ENCODE measurements at places on chromosomes 7 and 10.

- DNase-seq, result no peak
Observed at GRCh38 chr7:94655126-94655847, 646 bp downstream of the SGCE start.

- no peak for DNase-seq
Observed at GRCh38 chr7:155234158-155234492, 63.6 kb upstream of the INSIG1 start.

DNA sequence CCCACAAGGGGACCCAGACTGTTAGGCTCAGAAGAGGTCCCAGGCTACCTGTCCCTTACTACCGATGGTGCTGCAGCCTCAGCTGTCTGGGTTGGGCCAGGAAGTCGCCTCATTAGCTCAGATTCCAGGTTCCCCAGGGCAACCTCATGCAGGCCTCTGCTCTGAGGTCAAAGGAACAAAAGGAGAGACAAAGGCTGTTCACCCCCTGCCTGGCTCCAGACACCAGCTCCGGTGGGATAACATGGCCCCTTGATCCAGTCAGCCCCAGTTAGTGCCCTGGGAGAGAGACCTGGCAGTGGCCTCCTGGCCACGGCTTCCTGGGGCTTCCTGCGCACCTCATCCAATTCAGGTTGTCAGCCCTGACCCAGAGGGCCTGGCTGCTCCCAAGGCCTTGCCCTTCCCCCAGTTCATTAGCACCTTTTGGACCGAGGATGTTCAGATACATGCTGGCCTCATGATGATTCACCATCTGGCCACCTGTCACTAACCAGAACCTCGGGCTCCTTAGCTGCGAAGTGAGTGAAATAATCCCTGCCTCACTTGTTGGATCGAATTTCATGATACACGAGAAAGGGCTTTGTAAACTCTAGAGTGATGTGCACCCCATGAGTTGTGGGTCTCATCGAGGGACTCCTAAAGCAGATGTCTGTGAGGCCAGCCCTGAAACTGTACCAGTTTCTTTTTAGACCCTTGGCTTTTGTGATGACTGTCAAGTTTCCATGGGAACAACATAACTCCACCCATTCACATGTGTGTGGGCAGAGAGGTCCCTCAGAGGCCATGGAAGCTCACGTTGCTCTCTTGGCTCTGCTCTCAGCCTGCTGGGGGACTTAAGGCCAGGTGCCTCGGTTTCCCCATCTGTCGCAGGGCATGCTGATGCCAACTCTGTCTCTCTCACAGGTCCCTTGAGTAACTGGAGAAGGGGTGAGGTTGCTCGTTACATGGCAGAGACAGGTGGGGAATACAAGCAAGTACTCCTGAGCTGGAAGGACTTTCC, 79.5 kb upstream of the PCBD1 start:
- no peak for DNase-seq

GRCh38 chr7:77244222-77244934, 44.8 kb upstream of the FGL2 start:
- no peak for DNase-seq

DNA sequence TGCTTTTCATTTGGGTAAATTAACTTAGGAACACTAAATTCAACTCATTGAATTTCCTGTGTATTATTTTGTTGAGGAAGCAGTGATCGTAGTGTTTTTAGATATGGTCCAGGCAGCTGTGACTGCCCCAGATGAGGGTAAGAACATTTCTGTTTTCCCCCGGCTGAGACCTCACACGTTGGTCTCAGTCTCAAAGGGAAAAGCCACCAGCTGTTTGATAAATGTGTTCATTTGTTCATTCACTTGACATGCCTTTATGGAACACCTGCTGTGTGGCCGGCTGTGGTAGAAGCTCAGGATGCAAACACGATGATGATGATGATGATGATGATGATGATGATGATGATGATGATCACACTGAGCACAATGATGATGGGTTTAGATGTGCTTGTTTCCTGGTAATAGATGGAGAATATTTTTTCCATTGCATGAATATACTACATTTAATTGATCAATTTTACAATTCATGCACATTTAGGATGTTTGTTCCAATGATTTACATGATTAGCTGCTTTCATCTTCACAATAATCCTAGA, 125.6 kb upstream of the ZNF32 start:
- no peak for DNase-seq

- no peak for DNase-seq
Observed at GRCh38 chr7:83908526-83908925, 259.6 kb upstream of the SEMA3E start.

- DNase-seq, result no peak
Observed at GRCh38 chr10:58512491-58513187, at the start of gene BICC1. TSS of gene BICC1 (plus strand) at chr10:58512872. CDS start at chr10:58513144, 272 bp downstream.

DNA sequence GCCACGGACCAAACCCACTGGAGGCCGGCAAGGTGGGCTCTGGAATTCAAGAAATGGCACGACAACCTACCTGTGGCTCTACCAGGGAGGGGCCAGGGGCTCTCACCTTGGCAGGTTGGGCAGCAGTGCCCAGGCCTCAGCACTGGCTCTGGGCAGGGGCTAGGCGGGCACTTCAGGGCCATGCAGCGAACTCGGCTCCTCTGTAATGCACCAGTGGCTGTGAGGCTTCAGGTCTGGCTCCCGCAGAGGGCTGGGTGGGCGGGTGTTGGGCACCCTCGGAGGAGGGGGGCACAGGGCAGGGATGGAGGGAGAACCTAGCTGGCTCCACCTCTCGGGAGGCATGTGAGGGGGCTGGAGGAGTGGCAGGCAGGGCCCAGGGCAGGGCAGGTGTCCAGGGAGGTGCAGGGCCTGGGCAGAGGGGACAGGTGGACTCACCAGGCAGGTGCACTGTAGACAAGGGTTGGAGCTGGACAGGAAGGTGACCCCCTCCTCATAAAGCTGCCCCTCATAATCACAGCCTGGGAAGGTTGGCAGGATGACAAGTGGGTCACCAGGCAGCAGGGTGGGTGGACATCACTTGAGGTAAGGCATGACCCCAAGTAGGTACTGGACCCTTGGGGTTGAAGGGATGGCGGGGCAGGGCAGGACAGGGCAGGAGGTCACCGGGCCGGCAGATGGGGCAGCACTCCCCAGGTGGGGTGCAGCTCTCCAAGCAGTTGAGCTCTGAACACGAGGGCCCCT, 6.7 kb downstream of the KCP start:
- no peak for DNase-seq

DNA sequence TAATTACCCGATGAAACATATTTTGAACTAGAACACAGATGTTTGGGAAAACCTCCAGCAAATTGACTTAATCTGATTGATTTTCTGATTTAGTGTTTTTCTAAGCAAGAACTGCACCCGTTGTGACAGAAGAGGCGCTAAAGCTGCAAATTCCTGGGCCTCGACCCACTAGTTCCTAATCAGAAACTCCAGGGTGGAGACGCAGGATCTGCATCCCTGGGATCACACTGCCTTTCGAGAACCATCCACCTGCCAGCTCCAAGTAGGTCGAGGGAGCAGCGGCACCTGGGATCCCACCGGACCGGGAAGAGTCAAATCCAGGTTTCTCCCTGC, 136.8 kb upstream of the CDCA7L start:
- no peak for DNase-seq

DNA sequence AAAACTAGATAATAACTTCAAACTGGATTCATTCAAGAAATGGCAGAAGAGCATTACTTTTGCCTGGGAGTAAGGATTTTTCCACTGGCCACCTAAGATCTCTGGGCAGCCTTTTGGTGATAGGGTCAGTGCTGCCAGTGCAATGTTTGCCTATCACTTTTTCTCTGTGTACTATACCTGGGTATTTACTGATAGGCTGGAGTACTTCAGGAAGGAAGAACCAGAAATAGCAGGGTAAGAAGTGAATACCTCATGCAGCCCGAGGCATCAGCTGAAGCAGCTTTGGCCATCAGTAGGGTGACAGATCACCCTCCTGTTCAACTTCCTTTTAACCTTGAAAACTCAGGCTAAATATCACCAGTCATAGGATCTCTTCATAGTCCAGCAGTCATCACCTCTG, 5.5 kb upstream of the PAPSS2 start:
- no peak for DNase-seq

- no peak for DNase-seq
Observed at GRCh38 chr7:157400171-157400860, 63.5 kb downstream of the DNAJB6 start.

DNA sequence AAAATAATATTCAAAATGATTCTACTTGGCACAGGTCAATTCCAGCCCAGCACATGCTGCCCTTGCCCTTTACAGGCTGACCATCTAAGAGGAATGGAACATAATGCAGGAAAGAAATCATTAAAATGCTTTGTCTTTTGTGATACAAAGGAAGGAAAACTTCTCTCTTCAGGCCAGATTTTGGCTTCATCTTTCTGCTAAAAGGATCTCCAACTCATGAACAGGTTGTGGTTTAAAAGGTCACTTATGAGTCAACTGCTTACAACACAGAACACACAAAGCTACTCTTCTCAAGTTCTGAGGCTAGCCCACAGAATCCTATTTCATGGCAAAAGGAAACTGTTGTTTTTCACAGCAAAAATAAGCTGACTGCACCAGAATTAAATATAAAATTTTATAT, 197.1 kb downstream of the DOCK4 start:
- no peak for DNase-seq

- no peak for DNase-seq
Observed at GRCh38 chr7:103240806-103241205, 56.4 kb upstream of the PMPCB start.

DNA sequence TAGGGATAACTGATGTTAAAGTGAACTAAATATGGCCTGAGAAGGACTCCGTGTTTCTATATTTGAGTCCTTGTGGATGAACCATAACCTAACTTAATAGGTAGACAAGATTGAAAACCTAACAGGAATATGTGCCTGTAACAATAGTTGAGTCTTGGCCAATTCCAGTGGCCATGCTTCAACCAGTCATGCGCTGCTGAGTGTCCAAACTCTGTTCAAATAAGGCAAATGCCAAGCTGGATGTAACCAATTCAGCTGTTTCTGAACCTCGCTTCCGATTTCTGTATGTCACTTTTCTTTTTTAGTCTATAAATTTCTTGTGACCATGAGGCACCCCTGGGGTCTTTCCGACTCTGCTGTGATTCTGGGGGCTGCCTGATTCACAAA, 608.2 kb downstream of the GALNT17 start:
- DNase-seq, result no peak

- no peak for DNase-seq
Observed at GRCh38 chr10:57880446-57881227, 387.1 kb downstream of the IPMK start.

DNA sequence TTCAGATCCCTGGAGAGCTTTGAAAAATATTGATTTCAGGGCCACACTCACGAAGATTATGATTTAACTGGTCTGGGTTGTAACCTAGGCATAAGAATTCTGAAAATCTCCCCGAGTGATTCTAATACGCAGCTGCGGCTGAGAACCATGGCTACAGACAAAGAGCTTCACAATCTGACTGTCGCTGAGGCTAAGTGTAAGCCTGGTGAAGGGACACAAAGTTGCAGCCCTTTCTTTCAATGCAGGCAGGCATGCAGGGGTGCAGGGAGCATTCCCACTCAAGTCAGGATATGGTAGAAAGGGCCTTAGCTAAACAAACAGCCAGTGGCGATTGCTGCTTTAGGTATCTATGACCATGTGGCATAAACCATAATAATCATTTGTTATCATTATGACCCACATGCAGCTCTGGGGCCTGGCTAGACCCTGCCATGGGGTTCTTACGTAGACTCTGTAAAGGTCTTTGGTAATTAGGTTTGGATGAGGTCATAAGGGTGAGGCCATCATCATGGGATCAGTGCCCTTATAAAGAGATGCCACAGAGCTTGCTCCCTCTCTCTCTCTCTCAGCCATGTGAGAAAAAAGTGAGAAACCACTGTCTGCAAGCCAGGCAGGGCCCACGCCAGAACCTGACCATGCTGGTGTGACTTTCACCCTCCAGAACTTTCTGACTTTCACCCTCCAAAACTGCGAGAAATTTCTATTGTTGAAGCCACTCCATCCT, 88.4 kb upstream of the LANCL2 start:
- DNase-seq, result no peak

GRCh38 chr7:101250324-101250723, 5.4 kb upstream of the FIS1 start:
- DNase-seq, result no peak

- no peak for DNase-seq
Observed at GRCh38 chr10:76647301-76647700, 990.3 kb downstream of the KCNMA1 start.

GRCh38 chr7:154649434-154649833, 353.5 kb downstream of the PAXIP1 start:
- no peak for DNase-seq

DNA sequence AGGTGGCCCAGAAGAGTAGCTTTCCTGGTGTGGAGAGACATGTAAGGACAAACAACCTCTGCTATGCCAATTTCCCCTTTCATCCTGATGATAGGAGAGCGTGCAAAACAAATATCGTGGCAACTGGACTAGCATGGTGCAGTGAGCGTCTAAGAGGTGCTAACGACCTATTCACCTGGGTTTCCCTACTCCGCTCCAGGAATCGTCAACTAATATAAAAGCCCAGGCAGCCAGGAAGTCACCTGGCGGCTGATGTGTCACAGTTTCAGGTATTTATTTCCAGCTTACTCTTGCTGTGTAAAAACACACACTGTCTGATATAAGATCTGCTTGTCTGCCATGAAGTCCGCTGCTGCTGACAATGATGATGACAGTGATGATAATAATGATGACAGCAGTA, 56.5 kb upstream of the EFCAB10 start:
- no peak for DNase-seq

DNA sequence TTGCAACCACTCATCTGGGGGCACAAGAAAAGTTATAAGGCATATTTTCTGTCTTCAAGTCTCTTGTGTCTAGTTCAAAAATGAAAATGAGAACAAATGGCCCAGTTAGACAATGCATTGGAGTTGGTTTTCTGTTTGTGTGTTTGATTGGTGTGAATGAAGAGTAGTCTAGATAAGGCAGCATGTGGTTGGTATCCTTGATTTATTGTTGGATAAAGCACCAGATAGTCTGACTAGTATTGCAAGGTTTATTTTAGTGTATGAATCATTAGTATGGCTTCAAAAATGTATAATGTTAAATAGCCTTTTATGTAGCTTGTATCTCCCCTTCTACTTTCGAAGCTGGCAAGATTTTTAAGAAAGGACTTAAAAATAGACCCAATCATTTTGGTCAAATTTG, 237.3 kb downstream of the CDK14 start:
- no peak for DNase-seq

- no peak for DNase-seq
Observed at GRCh38 chr7:140074780-140075179, 12.0 kb upstream of the PARP12 start.

DNA sequence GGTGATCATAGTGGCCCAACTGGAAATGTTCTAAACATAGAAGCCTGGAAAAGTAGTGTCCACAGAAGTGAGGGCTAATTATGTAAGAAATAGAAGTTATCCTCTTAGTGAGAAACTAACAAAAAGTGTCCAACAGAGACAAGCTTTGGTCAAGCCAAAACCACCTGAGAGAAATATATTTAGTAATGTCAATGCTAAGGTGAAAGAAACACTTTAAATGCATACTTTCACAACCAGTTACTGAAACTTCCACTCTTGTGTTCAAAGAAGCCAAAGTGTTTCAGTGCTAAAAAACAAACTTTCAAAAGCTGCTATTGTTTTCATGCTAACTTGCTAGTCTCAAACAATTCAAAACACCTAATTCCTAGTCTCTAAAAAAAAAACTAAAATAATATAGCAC, 18.1 kb downstream of the RAB11FIP2 start:
- DNase-seq, result no peak
